ENCODE measurements at places on chromosomes 3 and 15. TPM values are rescaled to one million over a fixed set of nuclear protein-coding genes. Genes with fewer than 3 reads are reported as not detected.

The CCDC39 gene
- 0.62 TPM for total RNA-seq

The TICRR gene
- 0.62 TPM for total RNA-seq

The CCR8 gene
- not detected for total RNA-seq

The FAM174B gene
- total RNA-seq, result 13.6 TPM

The HDDC3 gene
- total RNA-seq, result 11.7 TPM

The PIGZ gene
- total RNA-seq, result 5.0 TPM

The LDHAL6B gene
- total RNA-seq, result not detected

The RIOX2 gene
- 17.5 TPM for total RNA-seq

The ANKRD63 gene
- not detected for total RNA-seq

The XCR1 gene
- total RNA-seq, result not detected

The KBTBD13 gene
- total RNA-seq, result not detected

The C3orf33 gene
- total RNA-seq, result 12.3 TPM

The C3orf22 gene
- total RNA-seq, result not detected

The TRIM42 gene
- not detected for total RNA-seq

The ITIH1 gene
- total RNA-seq, result 0.94 TPM

The TOPAZ1 gene
- 0.16 TPM for total RNA-seq

The SEMA3G gene
- total RNA-seq, result 3.0 TPM

The GATA2 gene
- 0.31 TPM for total RNA-seq

The SLC28A1 gene
- not detected for total RNA-seq

The TM4SF4 gene
- not detected for total RNA-seq

The LRRN1 gene
- 21.4 TPM for total RNA-seq

The SEMA5B gene
- total RNA-seq, result 9.8 TPM

The LIPC gene
- 0.16 TPM for total RNA-seq

Measured in occipital lobe (tissue), 3 donors.